Fibroblast of mammary gland (primary cell): ENCODE measurements at places on chromosomes 3 and 15.

GRCh38 chr3:123765475-123766128, 118.5 kb downstream of the MYLK start:
- DNase-seq, result peak; percentile 64

DNA sequence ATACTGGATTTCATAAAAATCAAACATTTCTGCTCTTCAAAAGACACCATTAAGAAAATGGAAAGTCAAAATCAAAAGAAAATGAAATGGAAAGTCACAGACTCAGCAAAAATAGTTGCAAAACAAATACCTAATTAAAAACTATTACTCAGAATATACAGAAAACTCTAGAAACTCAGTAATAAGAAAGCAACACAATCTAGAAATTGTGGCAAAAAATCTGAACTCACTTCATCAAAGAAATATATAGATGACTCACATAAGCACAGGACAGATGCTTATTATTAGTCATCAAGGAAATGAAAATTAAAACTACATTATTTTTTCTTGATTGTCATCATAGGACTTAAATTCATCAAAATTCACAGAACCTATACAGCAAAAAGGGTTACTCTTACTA, 430.0 kb downstream of the SHQ1 start:
- peak; percentile 30 for DNase-seq

DNA sequence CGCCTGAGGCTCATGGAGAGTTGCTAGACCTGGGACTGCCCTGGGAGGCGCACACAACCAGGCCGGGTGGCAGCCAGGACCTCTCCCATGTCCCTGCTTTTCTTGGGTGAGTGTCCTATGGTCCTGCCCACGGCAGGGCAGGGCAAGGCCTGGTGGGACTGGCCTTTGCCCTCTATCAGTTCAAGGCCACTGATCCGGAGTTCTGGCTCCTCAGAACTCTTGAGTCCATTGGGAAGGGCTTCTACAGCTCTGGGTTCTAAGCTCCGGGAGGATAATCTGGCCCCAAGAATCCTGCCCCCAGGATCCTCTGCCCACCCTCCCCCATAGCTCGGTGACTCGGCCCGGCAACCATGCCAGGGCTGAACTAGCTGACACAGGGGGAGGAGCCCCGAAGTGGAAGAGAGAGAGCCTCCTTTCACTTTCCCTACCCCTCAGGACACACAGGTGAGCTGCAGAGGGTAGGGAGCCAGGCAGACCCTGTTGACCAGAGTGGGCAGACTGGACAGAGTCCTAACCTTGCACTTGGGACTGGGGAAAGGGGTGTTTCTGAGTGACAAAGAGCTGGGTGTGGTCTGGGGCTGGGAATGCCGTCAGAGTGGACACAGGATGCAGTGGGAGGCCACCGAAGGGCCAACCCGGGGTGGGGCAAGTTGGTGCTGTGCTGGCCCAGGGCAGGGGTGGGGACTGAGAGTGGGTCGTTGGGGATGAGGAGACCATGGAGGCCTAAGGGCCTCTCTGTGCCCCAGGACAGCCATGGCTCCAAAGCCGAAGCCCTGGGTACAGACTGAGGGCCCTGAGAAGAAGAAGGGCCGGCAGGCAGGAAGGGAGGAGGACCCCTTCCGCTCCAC, 664 bp downstream of the PARP3 start:
- DNase-seq, result peak; percentile 59

DNA sequence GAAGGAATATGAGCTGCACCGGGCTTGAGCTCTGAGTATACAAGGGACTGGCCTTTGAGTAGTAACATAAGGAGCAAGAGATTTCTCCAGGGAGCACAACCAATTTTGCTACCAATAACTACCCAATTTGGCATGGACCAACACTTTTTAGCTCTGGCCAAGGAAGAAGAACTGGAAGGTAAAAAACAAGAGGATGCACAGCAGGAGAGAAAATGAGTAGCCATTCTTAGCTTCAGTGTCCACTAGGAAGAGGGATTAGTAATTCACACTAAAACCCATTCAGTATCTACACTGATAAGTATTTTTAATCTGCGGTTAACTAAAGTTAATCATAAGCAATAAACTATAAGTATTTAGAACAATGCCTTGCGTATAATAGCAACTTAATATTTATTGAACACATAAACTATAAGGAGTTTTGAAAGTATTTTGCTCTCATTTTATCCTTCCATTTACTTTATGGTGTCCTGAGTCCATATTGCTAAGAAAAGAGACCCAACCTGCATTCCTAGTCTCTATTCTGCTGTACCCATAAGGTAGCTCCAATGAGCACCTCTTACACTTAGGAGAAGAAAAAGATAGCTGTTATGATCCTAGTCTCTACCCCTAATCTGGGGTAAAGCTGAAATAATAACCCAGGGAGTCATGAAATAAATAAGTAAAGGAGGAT, 268.9 kb downstream of the IGSF11 start:
- DNase-seq, result no peak

GRCh38 chr15:47410247-47410646, 307.1 kb upstream of the SEMA6D start:
- no peak for DNase-seq

- no peak for DNase-seq
Measured at GRCh38 chr15:69138963-69139362, 21.5 kb upstream of the GLCE start.
